Cortex of kidney (tissue), 1 donor: ENCODE measurements at places on chromosomes 3 and 15.

- no peak for DNase-seq
Observed at GRCh38 chr3:134249935-134250716, 533 bp downstream of the RYK start.

DNA sequence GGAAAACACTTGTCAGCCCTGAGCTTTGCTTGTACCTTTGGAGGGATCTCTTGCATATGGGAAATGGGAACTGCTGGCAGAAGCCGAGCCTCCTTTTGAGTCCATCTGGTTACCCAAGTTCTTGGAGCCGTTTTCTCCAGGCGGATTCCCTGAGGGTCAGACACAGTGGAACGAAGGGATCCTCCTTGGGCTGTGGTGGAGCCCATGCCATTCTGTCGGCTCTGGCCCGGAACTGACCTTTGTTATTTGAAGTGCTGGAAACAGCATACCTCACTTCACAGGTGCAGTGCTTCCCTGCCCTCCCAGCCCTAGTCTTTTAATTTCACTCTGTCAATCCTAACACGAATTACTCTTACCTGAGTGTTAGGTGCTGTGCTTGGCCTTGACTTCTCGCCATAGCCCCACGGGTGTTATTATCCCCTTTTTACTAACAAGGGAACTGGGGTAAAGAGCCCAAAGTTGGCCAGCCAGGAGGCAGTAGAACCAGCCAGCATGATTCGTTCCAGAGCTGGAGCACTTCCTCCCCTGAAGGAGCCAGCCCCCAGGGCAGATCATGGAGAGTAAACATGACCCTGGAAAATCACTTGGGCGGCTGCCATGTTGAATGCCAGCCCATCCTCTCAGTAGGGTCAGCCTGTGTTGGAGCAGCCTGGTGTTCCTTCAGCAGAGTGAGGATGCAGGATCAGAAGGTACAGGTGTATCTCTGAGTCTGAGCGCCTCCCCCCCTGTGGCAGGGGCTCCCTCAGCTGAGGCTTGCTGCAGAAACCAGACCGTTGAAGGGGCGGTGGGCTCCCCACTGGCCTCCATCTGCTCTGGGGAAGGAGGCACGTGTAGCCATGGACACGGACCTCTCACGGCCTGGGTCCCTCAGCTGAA lies 143.2 kb downstream of the DNAJB8 start:
- DNase-seq: no peak

GRCh38 chr3:45135959-45136358 lies 10.2 kb downstream of the CDCP1 start:
- no peak for DNase-seq

- DNase-seq: no peak
Observed at GRCh38 chr15:100642950-100643338, 40.6 kb downstream of the ASB7 start.

DNA sequence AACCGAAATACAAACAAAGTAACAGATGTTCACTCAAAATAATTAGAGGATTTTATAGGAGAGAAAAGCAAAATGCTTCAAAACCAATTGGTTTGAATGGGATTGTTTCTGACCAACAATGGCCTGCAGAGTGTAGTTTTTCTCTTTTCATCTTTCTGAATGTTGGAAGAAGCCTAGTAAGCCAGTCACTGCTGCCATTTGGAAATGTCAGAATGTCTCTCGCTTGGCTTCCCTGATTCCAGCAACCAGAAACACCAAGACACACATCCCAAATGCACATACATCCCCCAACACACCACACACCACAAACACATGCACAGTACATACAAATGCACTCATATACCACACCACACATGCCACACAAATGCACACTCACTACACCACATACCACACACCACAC lies 403.4 kb downstream of the OCA2 start:
- DNase-seq: no peak

DNA sequence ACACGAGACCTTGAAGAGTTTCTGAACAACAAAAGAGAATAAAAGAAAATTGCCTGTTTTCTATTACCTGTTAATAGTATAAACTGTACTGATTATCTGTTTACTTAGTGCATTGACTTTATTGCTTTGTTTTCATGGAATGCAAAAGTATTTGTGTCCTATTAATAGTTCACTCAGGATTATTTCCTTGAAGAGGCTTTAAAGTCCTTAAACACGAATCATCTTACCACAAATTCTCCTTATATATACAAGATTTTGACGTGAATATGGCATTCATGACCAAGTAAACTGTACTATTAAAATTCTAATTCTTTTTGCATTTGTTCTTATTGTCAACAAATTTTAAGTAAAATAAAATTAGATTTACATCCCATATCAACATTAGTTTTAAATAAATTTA lies 513.0 kb downstream of the NTRK3 start:
- no peak for DNase-seq

DNA sequence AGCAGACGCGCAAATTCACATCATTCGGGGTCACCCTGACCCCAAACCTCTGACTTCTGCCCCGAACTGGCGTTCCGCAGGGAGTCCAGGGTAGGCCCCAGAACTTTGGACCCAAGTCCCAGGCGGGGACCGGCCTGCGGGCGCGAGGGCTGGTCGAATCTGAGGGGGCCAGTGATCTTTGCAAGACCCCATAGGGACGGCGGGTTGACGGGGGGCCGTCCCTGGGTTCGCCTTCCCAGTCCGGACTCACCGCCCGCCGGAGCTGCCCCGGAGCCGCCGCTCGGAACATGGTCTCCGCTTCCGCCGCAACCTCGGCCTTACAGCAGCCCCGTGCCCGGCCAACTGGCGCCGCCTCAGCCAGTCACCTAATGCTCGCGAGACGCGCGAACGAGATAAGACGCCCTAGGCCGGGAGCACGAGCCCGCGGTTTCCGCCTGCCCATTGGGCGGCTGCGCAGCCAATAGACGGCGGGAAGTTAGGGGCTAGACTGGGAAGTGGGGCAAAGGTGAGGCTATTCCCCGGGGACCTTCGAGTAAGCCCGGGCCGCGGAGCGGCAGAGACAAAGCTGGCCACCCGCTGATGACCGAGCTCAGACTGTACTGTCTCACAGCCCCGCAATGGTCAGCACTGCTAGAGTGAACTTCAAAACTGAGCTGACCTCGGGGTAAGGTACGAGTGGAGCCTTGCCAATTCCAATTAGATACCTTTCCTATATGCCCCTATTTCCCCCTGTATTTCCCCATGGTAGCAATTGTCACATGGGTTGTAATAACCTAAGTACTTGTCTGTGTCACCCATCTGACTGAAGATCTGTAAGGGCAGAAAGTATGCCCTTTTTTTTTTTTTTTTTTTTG lies at the start of gene ETFA:
Gene ETFA (minus strand): TSS at position 370 of the 854 bp plus-strand sequence. CDS start 81 bp downstream, at position 289.
- DNase-seq: peak; percentile 40

- no peak for DNase-seq
Observed at GRCh38 chr15:82165948-82166376, 96.6 kb downstream of the EFL1 start.

- no peak for DNase-seq
Observed at GRCh38 chr3:172625404-172625803, 85.5 kb downstream of the NCEH1 start.

GRCh38 chr3:30646181-30646876 lies 39.9 kb downstream of the TGFBR2 start:
- DNase-seq: no peak

GRCh38 chr3:43620831-43621655 lies 768 bp downstream of the ANO10 start:
- DNase-seq: no peak

DNA sequence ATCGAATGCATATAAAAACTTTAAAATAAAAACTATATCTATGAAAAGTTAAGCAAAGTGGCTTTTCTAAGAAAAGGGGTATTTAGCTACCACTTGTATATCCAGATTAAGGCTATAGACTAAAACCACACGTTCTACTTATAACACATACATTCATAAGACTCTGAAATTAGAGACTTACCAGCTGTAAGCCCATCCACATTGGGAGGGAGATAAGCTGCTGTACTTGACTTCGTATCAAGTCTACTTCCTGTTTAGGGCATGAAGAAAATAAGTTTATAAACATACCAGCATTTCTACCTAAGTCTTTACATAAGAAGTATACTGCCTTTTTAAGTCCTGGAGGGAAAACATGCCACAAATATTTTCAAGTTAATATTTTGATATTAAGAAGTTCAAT lies 27.7 kb downstream of the AQR start:
- DNase-seq: no peak

DNA sequence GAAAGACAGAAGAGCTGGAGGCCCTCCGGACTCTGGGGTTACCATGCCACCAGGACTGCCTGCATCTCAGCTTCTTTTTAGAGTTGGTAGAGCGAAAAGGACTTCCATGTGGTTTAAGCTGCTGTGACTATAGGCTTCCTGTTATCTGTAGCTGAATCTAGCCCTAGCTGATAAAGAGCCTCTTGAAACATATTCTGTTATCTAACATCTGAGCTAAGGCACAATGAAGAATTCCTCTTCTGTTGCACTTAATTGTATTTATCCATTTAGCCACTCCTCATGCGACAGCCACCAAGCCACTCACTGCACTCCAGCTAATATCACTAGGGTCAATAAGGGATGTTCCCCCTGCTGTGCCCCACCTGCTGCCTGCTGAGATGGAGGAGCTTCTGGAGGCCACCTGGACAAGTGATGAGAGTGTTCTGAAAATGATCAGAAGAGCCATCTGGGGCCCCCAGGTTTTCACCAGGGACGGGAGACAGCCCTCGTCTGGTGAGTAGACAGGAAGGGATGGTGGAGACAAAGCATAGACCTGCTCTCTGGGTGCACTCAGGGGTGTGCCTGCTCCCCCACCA lies 94.6 kb upstream of the PLXNA1 start:
- DNase-seq: no peak

DNA sequence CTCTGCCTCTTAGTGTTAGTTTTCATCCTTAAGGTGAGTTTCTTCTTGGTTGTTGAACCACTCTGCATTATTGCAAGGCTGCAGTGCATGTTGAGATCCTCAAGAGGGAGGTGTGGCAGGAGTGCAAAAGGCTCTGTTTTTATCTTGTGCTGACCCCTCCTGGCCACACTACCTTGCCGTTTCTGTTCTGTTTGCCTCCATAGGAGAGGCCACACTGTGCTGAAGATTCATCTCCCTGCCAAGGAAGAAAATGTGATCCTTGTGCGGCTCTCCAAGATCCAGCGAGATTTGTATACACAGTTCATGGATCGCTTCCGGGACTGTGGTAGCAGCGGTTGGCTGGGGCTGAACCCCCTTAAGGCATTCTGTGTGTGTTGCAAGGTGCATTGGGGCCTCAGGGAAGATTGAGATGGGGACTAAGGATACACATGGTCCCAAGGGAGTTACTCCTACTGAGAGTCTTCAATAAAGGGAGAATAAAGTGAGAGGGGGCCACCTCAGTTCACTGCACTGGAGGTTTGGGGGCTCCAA lies 33.0 kb upstream of the TEX264 start:
- DNase-seq: no peak

DNA sequence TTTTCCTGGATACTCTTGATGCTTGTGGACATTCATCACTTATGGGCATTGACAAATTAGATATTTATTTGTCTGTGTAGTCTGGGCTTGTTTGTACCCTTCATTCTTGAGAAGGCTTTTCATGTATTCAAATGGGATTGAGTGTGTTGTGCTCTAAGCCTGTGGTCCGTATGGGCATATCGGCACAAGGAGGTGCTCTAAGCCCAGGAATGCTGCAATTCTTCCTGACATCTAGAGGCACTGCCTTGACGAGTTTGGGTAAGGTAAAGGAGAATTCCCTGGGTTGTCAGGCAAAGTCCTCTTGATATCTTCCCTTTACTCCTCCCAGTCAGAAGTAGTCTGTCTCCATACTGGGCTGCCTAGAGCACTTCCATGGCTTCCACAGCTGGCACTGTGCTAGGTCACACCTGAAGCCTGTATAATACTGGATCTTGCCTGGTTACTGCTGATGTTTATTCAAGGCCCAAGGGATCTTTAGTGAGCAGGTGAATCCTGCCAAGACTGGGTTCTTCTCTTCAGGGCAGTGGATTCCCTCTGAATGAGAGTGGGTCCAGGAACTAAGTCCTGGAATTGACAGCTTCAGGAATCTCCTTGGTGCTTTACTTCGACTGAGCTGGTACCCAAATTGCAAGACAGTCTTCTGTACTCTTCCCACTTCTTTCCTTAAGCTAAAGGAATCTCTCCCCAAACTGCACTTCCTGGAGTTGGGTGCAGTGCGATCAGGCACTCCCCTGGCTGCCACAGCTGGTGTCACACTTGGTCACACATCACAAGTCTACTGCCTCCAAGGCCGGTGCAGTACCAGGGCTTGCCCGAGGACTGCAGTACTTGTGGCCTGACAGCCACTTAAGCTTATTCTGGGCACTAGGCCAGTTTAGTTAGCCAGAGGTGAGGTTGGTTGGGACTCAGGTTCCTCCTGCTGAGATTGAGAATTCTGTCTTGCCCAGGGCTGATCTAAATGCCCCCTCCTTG lies 46.0 kb downstream of the GALK2 start:
- DNase-seq: no peak

DNA sequence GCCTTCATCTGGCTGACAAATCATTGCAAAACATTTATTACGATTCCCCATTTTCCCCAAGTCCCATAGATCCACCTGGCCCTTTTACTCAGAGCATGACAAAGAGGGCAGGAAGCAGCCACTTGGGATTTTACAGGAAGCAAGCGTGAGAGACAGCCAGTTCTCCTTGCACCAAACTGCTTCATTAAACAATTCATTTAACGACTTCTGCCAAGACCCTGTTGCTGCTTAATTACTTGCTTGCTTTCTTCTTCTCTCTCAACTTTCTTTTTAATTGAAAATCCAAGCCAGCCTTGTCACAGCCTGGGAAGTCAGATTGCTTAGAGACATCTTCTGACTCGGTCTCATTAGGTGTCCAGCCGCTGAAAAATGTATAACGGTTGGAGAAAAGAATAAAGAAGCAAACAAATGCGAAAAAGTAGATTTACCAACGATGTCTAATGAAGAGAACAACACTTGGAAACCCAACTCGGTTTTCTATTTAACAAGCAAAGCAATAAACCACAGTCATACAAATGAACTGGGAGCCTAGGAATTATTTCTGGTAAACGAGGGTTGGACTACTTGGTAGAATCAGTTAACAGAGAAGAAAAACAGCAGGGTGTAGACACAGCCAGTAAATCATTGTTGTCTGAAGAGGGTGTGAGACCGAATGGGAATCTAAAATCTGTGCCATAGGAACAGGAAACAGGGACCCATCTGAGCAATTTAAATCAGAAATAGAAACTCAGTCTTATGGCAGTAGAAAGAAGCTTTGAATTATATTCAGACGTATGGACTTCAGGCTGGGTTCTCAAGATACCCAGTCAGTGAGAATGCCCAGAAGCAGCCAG lies 298.3 kb downstream of the LRRC3B start:
- no peak for DNase-seq

DNA sequence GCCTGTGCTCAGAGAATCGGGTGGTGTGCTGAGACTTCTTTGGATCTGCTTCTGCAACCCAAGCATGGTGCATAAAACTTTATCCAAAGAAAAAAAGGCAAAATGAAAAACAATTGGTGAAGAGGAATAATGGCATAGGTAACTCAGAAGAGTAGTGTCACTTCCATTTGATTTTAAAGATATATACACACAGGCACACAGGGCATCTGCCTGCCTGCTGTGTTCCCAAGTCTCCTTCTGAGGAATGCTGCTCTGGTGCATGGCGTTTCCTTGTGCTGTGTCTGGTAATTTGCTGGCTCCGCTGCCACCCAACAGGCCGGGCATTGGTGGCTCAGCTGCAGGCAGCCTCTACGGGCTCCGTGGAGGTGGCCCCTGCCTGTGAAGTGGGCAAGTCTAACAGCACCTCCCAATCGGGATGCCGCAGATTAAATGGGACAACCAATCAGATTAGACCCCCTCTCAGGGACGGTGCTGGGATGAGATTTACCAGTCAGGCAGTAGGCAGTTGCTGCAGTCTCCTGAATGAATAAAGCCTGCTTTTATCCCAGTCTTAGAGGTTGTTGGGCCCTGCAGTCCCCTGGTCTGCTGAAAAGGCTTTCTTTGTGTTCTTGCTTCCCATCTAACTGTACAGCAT lies 253.7 kb upstream of the RASGRP1 start:
- no peak for DNase-seq

- no peak for DNase-seq
Observed at GRCh38 chr3:187746059-187746441, 782 bp upstream of the BCL6 start.
